ENCODE measurements at places on chromosomes 4 and X.
A peak's percentile ranks its signal among the peaks of the same experiment; 100 is the strongest.

DNA sequence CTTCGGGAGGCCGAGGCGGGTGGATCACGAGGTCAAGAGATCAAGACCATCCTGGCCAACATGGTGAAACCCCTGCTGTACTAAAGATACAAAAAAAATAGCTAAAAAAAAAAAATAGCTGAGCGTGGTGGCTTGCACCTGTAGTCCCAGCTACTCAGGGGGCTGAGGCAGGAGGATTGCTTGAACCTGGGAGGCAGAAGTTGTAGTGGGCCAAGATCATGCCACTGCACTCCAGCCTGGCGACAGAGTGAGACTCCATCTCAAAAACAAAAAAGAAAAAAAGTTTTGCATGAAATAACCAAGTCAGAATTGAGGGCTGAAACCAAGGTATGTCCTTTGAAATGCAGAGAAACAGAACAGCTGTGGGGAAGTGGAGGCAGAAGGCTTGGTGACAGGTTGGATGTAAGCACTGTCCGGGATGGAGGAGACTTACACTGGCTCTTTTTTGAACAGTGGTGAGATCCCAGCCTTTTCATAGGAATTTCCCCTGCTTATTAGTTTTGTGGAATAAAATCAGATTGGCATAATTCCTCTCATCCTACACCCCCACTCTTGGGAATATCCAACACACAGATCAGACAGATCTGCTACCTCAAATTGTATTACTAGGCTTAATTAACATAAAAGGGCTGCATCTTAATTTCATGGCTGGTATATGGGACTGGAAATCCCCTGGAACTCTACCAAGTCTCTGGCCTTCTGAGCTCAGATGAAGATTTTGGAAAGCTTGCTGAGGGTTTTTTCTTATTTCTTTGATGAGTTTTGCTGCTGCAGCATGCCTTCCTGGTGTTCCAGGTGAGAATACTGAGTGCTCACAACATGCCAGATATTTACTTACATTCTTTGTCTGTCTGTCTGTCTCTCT lies 18.8 kb upstream of the C4orf36 start:
- peak; percentile 49 for DNase-seq

DNA sequence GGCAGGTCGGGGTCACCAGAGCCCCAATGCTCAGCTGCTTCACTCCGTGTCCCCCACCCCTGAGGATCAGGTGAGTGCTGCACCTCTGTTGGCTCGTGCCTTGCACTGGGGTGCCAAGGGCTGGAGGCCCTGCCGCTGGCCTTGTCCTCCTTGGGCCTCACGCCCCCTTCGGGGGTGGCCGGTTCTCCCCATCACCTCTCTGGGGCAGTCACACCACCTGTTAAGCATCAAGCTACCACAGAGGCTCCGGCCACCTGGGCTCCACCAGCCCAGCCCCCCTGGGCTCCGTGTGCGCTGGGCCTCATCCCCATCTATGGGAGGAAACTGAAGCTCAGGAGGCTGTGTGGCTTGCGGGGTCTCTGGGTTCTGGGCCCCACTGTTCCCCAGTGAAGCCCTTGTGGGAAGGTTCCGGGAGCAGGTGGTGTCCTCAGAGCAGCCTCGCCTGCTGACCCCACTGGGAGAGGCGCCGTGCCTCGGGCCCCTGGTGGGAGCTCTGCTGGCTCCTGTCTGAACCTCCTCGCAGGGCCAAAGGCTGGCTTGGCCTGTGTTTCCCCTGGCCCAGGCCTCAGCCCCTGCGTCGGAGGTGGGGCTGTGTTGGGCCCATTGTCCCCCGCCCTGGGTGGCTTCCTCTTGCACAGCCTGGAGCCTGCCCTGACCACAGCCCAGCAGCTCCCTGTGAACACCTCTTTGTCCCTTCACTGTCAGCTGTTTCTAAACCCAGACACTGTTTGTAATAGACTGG lies 30.8 kb downstream of the DOK7 start:
- DNase-seq, result no peak

DNA sequence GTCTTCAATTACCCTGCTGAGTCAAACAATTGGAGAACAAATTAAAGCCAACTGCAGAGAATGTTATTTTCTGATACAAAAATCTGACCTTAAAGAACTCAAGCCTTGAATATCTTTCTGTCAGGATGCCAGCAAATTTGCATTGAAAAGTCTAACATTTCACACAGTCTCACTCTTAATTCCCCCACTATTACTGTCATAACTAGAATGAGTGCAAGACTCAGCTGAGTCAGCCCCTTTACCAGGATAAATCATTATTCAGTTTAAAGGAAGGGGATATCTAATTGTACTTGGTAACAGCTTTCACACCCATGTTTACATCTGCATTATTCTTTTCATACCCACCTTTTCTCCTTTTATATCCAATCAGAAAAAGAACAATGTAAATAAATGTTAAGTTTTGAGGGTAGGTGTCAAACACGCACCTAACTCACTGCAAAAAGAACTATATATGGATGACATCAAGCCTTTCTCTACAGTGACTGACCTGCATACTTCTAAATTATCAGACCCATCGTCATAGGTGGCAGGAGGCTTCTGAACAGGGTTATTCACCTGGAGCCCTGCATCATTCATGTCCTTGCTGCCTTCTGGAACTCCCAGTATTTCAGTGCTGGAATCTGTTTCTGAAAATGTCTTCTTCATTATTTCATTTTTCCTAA lies 117.4 kb downstream of the TMA16 start:
- DNase-seq, result no peak

GRCh38 chr4:89482926-89483595 lies 175.5 kb upstream of the GPRIN3 start:
- peak; percentile 20 for DNase-seq

DNA sequence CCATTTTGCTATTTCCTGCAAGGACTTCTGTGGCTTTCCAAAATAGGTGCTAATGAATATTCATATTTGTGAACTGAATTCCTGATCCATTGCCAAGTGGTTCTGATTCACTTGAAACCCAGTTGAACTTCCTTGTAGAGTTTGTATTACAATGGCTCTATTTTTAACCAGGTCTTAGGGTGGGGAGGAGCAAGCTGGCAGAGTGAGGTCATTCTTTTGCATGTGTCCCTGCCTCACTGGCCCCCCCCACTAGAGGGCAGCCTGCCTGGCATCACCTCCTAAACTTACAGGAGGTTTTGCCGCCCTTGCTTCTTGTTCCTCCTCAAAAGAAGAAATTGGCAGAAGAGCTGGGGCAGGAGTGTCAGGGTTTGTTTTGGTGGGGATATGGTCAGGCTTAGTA lies 10.5 kb downstream of the PTTG2 start:
- peak; percentile 55 for DNase-seq

GRCh38 chr4:2741626-2742025 lies 14.5 kb downstream of the TNIP2 start:
- peak; percentile 59 for DNase-seq

GRCh38 chrX:15376956-15377355 lies 7.3 kb downstream of the VEGFD start:
- DNase-seq, result no peak

DNA sequence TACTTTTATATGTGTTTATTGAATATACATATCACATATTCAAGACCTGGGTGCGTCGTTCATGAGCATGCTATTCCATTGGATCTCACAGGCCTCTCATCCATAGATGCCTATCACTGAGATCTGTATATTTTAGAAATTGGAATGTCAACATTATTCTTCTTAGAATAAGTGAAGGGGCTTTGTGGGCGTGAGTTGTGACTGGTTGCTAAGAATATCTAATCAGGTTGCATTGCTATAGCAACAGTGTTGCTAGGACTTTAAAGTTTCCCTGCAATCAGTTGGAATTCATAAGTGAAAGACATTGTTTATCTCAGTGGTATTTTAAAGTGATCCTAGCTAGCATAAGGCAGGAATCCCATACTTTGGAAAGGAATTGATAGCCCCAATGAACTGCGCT lies 36.7 kb upstream of the ANK2 start:
- DNase-seq, result no peak

DNA sequence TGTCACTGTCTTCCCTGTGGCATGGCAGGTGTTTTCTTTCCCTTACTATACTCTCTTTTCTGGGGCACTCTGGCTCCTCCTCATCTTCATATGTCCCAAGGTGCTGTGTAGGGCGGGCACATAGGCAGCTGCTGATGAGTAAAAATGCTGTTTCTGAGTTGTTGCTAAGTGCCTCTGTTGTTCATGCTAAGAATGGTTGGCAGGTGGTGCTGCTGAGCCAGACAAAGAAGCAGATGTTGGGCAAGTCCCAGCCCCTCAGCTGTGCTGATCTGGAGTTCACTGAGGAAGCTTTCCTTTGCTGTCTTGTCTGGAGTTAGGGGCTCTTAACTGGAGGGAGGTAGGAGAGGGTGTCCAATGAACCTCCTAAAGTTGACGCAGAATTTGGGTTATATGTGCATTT lies 40.6 kb downstream of the HADH start:
- peak; percentile 80 for DNase-seq

DNA sequence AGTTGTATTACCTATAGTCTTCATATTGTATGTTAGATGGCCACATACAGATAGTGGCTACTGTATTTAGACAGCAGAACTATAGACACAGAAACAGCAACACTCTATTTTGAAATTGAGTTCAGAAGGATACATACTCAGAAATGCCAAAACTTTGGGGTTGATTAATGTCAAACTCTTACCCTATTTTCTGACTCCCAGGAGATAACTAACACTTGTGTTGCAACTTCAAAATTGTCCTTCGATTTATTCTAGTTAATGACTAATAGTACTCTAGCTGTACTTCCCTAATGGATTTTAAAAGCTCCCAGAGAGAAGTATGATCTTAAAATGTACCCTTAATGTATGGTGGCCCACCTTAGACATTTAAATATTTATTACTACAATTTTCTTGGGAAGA lies 229.9 kb upstream of the UGT8 start:
- no peak for DNase-seq

GRCh38 chrX:153650959-153651358 lies 4.0 kb downstream of the DUSP9 start:
- DNase-seq, result no peak

DNA sequence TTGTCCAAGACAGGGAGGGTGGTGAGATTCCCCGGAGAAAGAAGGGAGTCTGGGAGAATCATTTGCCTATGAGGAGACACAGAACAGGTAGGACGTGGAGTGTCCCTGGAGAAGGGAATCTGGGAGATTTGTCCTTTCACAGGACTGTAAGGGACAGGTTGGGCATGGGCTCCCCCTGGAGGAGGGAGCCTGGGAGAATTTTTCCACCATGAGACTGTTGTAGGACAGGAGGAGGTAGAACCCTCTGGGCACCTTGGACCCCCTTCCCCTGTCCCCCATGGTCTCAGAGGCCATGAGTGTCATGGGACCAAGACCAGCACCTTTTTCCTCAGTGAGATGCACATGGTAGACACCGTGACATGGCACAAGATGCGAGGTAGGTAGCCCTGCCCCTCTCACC lies 2.8 kb downstream of the PORCN start:
- no peak for DNase-seq

- peak; percentile 74 for DNase-seq
Observed at GRCh38 chr4:186844059-186844681, 120.5 kb upstream of the FAT1 start.

GRCh38 chr4:26912810-26913209 lies 52.2 kb downstream of the STIM2 start:
- DNase-seq, result peak; percentile 6

DNA sequence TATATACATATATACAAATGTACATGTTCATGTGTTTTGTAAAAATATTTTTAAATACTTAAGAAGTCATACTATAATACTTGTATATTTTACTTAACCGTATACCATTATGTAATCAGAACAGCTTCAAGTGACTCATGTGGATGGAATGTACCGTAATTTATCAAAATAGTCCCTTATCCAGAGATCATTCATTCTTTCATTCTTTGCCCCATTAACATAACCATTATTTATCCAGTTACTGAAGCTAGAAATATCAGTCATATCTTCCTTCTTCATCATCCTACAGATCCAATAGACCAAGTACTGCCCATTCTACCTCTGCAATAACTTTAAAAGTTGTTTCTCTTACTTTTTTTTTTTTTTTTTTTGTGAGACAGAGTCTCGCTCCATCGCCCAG lies 164.2 kb downstream of the MAB21L2 start:
- peak; percentile 83 for DNase-seq

- no peak for DNase-seq
Observed at GRCh38 chr4:41358647-41359421, 102.1 kb downstream of the UCHL1 start.

GRCh38 chr4:80078346-80079092 lies 5.5 kb upstream of the ANTXR2 start:
- no peak for DNase-seq

DNA sequence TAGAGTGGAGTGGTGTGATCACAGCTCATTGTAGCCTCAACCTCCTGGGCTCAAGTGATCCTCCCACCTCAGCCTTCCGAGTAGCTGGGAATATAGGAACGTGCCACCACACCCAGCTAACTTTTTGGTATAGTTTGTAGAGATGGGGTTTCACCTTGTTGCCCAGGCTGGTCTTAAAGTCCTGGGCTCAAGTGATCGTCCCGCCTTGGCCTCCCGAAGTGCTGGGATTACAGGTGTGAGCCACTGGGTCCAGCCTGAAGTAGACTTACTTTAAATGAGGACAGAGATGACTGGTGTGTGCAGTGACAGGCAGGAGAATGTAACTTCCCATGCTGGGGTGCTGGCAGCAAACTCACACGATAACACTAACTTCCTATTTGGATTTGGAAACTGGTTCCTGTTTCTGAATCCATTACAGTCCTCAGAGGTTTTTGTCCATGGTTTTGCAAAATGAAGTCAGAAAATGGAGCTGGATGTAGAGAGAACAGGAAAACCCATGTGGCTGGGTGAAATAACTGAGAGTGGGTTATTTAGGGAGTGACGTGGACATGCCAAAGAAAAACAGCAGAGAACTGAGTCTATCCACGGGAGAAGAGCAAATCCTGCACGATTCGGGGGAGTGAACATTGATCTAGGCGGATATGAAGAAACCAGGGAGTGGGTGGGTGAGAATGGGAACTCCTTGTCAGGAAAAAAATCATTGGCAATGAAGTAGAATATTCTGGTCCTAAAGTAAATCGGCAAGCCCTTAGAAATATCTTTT lies 95.6 kb downstream of the GATB start:
- no peak for DNase-seq

- DNase-seq, result peak; percentile 80
Observed at GRCh38 chrX:97563531-97564133, 679.9 kb downstream of the RPA4 start.
